Right renal cortex interstitium (tissue), 3 donors: ENCODE measurements at places on chromosomes 4 and X. TPM values are rescaled to one million over a fixed set of nuclear protein-coding genes. Genes with fewer than 3 reads are reported as not detected.

DNA sequence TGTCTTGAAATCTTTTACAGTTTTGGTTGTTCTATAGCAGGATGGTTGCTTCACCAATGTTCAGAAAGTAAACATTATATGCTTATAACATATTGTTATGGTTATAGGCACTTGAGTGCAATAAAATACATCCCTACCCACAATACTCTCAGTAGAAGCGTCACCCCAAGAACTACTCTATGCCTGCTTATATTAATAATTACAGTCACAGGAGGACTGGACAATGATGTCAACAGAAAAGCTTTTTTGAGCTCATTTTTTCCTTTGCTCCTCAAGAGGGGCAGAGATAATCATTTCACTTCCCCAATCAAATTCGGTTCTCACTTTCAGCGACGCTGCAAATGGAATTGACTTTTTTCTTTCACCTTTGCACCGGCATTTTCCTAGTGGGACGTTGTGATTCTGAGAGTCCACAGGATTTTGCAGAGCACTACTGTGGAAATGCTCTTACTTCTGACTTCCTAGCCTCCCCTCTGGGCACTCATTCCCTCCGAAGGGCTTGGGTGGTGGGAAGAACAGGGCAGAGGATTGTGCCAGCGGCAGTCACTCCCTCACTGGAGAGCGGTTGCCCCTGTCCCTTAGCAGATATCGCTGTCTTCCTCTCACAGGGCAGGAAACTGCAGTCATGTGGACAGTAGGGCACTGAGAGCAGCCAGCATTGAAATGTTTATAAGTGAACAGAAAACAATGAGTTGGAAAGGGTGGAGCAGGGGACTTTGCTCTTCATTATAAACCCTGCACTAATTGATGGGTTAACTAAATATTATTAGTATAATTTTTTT lies 24.9 kb upstream of the SGMS2 start:
- no peak for DNase-seq

DNA sequence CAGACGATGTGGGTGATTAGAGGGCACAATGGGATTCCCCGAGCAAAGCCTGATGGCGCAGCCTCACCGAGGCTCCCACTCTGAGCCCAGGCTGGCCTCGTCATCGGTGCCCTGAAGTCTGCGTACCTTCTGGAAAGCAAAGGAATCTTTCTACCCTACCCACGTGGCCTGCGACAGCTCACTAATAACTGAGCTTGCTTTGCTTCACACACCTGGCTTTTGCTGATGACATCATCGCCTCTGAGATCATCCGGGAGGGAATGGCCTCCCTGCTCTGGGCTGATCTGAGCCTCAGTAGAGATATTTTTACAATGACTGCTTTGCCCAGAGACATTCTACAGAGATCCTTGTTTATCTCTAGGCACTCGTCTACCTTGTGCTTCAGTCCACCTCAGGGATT lies 45.4 kb upstream of the PDLIM3 start:
- DNase-seq = no peak

- DNase-seq = no peak
Observed at GRCh38 chr4:119587796-119588195, 40.8 kb downstream of the PDE5A start.

DNA sequence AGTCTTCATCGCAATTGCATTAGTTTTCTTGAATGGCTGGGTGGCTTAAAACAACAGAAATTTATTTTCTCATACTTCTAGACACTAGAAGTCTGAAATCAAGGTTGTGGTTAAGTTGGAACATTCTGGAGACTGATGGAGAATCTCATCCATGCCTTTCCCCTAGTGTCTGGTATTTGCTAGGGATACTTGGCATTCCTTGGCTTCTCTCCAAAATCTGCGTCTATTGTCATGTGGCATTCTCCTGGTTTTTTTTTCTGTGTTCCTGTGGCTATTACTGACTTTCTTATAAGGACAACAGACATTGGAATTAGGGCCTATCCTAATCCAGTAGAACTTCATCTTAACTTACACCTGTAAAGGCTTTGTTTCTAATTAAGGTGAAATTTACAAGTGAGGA lies 272.8 kb upstream of the EPHA5 start:
- DNase-seq = no peak

Gene SMR3B
- not detected for polyA plus RNA-seq

Gene ATP10D
- polyA plus RNA-seq = 49.6 TPM

Gene INTS6L
- polyA plus RNA-seq = 24.2 TPM
